Stimulated activated CD8-positive, alpha-beta memory T cell treated with anti-CD3 and anti-CD28 coated beads, Interleukin-15, amount 100 ng/mL, for 4 hours (primary cell): ENCODE measurements at places on chromosomes 3 and 15.

- DNase-seq: no peak
Measured at GRCh38 chr15:70033529-70034140, 64.1 kb downstream of the TLE3 start.

GRCh38 chr3:41131224-41131623, 68.1 kb upstream of the CTNNB1 start:
- DNase-seq: no peak

DNA sequence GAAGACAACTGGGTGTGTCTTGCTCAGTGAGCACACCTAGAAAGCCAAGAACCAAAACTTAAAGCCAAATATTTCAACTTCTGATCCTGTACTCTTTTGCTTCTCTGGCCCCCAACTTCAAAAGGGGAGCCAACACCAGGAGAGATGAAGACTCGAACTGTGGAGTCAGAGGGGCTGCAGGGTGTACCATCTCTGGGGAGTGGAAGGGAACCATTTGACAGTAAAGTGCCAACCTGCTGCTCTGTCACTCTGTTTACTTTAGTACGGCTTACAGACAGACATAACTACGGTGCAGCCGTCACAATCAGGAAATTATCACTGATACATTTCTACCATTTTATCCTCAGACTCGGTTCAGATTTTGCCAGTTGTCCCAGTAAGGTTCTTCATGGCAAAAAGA, 1.6 kb downstream of the FBXO22 start:
- no peak for DNase-seq

GRCh38 chr3:99965681-99966408, 148.2 kb downstream of the CMSS1 start:
- no peak for DNase-seq

GRCh38 chr15:63943829-63944680, 102.2 kb downstream of the DAPK2 start:
- no peak for DNase-seq

DNA sequence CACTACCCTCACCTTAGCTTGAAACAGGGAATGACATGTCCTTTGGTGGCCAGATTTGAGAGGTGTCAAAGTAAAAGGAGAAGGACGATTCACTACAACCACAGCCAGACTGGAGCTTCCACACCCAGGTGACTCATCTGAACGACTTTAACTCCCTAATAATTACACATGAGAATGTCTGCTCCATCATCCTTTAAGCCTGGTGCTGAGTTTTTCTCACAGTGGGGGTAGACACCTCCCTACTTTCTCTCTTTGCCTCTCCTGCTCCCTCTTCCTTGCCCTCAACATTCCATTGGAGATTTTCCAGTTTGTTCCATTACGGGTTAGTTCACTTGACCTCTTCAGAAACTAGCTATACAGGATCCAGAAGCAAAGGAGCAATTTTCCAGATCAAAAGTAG, 154.3 kb upstream of the BHLHE40 start:
- no peak for DNase-seq

GRCh38 chr3:25558121-25558520, 106.6 kb downstream of the TOP2B start:
- DNase-seq: no peak

- DNase-seq: no peak
Measured at GRCh38 chr3:122283796-122284445, 41.1 kb upstream of the CSTA start.

- no peak for DNase-seq
Measured at GRCh38 chr3:194950906-194951628, 265.4 kb downstream of the FAM43A start.

DNA sequence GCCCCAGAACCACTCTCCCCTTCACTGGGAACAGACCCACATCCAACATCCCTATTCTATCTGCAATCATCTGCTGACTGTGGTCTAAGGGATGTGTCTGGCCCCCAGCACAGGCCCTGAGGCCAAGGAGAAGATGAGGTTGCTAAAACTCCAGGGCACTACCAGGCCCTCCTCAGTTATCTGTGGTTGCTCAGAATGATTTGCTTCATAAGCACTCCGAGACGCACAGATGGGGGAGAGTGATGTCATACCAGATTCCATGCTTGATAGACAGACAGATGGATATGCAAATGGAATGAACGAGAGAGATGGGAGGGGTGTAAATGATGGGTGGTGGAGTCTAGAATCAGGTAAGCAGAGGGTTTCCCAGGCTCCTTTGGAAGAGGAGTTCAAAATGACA, 57.8 kb downstream of the CEMIP start:
- DNase-seq: no peak
